ENCODE measurements at places on chromosomes 5 and 9.

DNA sequence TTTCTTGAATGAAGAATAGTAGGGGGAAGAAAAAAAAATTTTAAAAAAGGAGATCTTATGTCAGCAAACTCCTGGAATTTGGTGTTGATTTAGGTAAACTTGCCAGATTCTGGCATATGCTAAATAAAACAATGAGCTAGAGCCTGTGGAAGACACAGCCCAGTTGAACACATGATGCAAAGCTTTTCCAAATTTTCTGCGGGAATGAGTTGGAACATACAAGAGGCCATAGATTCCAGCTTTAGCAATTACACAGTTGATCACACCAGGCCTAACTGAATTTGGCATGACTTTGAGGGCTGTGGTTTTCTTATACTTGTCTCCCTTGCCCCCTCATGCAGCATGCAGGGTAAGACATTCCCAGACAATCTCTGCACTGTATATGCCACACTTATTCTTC, 297.0 kb downstream of the SH3GL2 start:
- DNase-seq, result no peak

DNA sequence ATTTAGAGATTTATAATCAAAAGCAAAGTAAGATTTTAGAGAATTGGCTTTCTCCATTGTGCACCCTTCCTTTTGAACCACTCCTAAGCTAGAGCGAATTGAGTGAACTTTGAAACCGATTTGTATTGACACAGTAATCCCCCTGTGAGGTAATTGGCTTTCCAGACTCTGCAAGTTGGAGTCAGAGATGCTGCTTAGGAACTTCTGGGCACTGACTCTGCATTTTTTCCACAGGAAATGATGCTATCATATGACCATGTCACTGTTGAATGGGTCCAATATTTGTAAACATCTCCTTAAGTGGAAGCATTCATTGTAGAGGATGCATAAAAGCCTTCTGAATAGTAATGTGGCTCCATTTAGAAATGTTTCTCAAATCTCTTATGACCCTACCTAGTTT, 394.4 kb upstream of the ZNF608 start:
- DNase-seq, result no peak

DNA sequence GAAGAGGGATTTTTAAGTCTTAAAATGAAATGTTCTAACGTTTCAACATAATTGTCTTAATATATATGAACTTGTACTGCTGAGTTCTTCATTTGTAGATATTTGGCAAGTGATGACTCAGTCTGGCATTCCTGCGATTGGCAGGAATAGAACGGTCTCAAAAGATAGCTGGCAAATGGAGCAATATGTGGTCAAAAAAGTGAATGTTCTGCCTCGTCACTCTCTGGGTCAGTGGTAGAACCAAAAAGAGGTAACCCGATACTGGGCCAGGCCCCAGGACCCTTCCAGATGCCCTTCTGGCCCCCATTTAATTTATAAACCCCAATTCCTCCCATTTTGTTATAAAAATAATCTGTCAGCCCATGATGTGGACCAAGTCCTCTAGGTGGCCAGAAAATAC, 39.2 kb downstream of the ZNF366 start:
- DNase-seq, result no peak

GRCh38 chr5:151123897-151124751, 33.5 kb downstream of the ANXA6 start:
- no peak for DNase-seq

GRCh38 chr5:78541086-78541654, 107.4 kb downstream of the LHFPL2 start:
- no peak for DNase-seq

Data from kidney glomerular epithelial cell (primary cell).